Neural crest cell (in vitro differentiated cells): ENCODE measurements at places on chromosomes 7 and 10.

- H3K27me3 ChIP-seq: no peaks in the 10 kb centered on the region
- no peaks in the 10 kb centered on the region for H3K36me3 ChIP-seq
- H3K4me3 ChIP-seq: no peak overlapping the region
- DNase-seq: no peak
- no peak overlapping the region for H3K27ac ChIP-seq
- H3K4me1 ChIP-seq: peaks cover 39% of the 10 kb centered on the region
These were observed 368.9 kb downstream of the RPS24 start for GRCh38 chr10:78402591-78402990.

DNA sequence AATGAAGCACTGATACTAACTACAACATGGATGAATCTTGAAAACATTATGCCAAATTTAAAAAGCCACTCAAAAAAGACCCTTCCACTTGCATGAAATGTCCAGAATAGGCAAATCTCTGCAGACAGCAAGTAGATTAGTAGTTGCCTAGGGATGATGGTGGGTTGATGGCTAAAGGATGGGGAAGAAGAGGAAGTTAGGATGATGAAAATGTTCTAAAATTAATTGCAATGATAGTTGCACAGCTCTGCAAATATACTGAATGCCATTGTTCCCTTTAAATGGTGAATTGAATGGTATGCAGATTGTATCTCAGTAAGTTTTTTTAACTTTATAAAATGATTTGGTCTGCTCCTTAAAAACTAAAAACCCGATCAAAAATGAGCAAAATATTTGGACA, 7.3 kb upstream of the LIPA start:
- DNase-seq: no peak
- H3K4me1 ChIP-seq: peaks cover 21% of the 10 kb centered on the region
- no peak overlapping the region for H3K27ac ChIP-seq
- H3K27me3 ChIP-seq: peaks cover 6% of the 10 kb centered on the region
- H3K36me3 ChIP-seq: peaks cover 6% of the 10 kb centered on the region

GRCh38 chr7:114988026-114988425, 66.1 kb downstream of the MDFIC start:
- H3K27ac ChIP-seq: no peak overlapping the region
- H3K4me3 ChIP-seq: no peak overlapping the region
- H3K27me3 ChIP-seq: no peaks in the 10 kb centered on the region
- DNase-seq: no peak
- H3K36me3 ChIP-seq: peaks cover 10% of the 10 kb centered on the region

DNA sequence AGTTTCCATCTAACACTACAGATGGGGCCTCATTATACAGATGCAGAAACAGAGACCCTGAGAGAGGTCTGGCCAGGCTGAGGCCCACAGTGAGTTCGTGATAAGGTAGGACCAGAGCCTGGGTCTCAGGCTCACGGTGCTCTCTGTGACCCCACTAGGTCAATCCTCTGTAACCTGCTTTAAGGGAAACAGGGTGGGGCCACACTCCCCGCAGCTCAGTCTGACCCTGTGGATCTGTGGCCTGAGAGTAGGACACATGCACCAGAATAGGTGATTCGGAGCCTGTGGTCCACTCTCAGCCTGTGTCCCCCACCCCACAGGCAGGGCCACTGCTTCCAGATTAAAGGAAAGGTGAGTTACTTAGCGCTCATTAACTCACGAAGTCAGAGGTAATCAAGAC, 137.8 kb upstream of the FAM20C start:
- H3K27ac ChIP-seq: no peak overlapping the region
- H3K4me1 ChIP-seq: no peaks in the 10 kb centered on the region
- H3K36me3 ChIP-seq: no peaks in the 10 kb centered on the region

DNA sequence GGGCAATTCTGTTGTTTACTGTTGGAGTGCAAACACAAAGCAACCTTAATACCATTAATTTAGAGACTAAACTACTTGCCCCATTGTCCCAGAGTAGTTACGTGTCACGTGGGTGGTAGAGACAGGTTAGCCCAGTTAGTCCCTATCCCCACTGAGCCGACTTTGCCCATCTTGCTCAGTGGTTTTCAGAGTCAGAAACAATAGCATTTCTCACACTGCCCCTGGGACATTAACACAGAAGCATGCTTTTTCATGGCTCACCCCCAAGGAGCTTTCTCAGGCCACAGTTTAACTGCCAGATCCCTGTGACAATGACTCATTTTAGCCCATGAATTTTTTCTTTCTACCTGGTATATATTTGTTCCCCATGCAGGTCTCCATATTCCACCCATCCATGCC, 271.0 kb downstream of the POU6F2 start:
- no peaks in the 10 kb centered on the region for H3K27me3 ChIP-seq
- H3K36me3 ChIP-seq: no peaks in the 10 kb centered on the region
- peaks cover 5% of the 10 kb centered on the region for H3K4me1 ChIP-seq
- DNase-seq: no peak
- no peak overlapping the region for H3K4me3 ChIP-seq
- H3K27ac ChIP-seq: no peak overlapping the region

DNA sequence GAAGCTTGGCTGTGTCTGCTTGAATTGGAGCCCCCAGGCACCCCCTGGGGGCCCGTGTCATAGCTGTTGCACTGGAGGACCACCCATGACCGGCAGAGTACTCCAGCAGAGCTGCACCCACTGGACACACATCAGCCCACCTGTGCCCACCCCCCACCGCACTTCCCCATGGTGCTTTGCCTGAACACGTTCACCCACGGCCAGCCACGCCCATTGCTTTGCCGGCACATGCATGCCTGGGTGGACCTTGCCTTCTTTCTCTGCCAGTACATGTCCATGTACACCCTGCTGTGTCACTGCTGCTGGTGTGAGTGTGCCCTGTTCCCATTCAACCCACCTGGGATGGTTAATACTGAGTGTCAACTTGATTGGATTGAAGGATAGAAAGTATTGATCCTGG, 88.7 kb downstream of the SAMD9 start:
- peaks cover 4% of the 10 kb centered on the region for H3K27me3 ChIP-seq
- no peak overlapping the region for H3K27ac ChIP-seq
- H3K4me1 ChIP-seq: no peaks in the 10 kb centered on the region
- H3K36me3 ChIP-seq: no peaks in the 10 kb centered on the region

GRCh38 chr7:28813243-28813962, 144.7 kb downstream of the TRIL start:
- H3K4me3 ChIP-seq: no peak overlapping the region
- H3K36me3 ChIP-seq: no peaks in the 10 kb centered on the region
- H3K4me1 ChIP-seq: no peaks in the 10 kb centered on the region
- H3K27me3 ChIP-seq: no peaks in the 10 kb centered on the region
- H3K27ac ChIP-seq: no peak overlapping the region

DNA sequence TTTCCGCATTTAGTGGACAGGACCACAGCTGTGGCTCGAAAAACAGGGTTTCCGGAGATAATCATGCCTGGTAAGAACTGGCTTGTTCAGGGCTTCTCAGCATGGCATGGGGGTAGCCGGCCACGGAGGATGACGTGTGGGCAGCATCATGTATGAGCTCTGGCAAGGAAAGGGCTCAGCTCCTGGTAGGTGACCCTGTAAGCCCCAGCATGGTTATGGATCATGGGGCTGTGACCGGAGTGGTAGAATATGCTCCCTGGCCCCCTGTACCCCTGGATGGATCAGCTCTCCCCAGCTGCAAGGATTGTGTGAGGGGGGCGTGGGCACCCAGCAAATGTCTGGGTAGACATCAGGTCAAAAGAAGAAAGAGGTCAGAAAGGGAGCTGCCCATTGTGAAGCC, 113.5 kb downstream of the DOCK1 start:
- H3K4me1 ChIP-seq: peaks cover 11% of the 10 kb centered on the region
- H3K36me3 ChIP-seq: peaks cover 8% of the 10 kb centered on the region
- H3K27me3 ChIP-seq: no peaks in the 10 kb centered on the region
- no peak overlapping the region for H3K27ac ChIP-seq
- no peak overlapping the region for H3K4me3 ChIP-seq

DNA sequence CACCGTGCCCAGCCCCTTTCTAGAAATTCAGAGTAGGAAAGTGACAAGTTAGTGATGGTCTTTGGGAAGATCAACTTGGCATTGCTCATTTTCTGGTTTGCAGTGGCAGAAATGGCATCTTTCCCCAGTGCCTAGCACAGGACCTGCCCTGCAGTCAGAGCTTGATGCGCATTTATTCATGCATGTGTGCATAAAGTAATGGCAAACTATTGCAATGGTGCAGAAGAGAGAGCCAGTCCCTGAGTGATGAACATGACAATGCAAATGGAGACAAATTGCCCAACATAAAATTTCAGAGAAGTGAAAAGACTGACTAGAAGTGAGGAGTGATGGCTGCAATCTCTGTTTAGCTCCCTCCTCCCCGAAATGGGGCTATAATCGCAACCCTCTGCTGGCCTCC, 268.2 kb downstream of the CCSER2 start:
- no peaks in the 10 kb centered on the region for H3K36me3 ChIP-seq
- no peak overlapping the region for H3K27ac ChIP-seq
- peaks cover 19% of the 10 kb centered on the region for H3K27me3 ChIP-seq
- H3K4me3 ChIP-seq: no peak overlapping the region
- H3K4me1 ChIP-seq: peaks cover 4% of the 10 kb centered on the region

DNA sequence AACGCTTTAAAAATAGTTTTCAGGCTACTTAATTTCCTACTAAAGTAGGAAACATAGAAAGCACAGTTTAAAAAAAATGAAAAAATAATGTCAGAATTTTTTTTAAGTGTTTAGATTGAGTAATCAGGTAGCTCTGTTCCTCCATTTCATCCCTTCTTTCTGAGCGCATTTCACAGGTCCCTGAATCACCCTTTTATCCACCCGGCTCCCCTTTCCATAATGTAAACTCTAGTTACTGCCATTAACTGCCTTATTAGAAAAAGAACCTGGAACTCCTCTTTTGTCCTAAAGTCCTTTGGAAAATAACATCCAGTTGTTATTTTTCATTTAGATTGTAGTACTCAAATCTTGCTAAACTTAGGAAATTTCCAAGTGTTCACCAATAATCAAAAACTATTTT, 5.8 kb downstream of the KCND2 start:
- H3K4me1 ChIP-seq: peaks cover 2% of the 10 kb centered on the region
- H3K4me3 ChIP-seq: no peak overlapping the region
- no peak overlapping the region for H3K27ac ChIP-seq
- DNase-seq: no peak
- H3K27me3 ChIP-seq: peaks cover 36% of the 10 kb centered on the region
- H3K36me3 ChIP-seq: peaks cover 5% of the 10 kb centered on the region

- no peak overlapping the region for H3K4me3 ChIP-seq
- DNase-seq: no peak
- H3K4me1 ChIP-seq: no peaks in the 10 kb centered on the region
These were observed 121.5 kb downstream of the POLR1F start for GRCh38 chr7:19587291-19587690.

DNA sequence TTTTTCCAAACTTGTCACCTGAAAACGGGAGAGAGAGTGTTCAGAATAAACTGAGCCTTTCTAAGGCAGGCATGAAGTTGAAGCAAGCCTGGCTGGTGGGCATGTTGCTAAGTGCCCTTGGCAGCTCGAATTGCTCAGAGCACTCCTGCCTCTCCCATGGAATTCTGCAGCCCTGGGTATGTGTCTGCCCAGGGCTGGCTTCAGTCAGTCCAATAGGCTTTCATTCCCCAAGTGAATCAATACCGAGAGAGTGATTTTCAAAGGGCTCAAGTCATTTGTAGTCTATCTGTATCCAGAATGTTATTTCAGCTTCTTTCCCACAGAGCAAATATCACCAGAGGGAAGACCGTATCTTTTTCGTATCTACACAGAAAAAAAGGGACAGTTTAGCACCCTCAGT, 415.5 kb upstream of the COBL start:
- peak overlapping the region; percentile 13 for H3K27ac ChIP-seq
- H3K27me3 ChIP-seq: no peaks in the 10 kb centered on the region
- peaks cover 10% of the 10 kb centered on the region for H3K4me1 ChIP-seq
- no peak for DNase-seq
- no peak overlapping the region for H3K4me3 ChIP-seq
- H3K36me3 ChIP-seq: peaks cover 4% of the 10 kb centered on the region

- H3K4me3 ChIP-seq: no peak overlapping the region
- no peak for DNase-seq
- H3K36me3 ChIP-seq: no peaks in the 10 kb centered on the region
- no peaks in the 10 kb centered on the region for H3K4me1 ChIP-seq
- no peak overlapping the region for H3K27ac ChIP-seq
- no peaks in the 10 kb centered on the region for H3K27me3 ChIP-seq
These were observed 22.9 kb upstream of the LRRC17 start for GRCh38 chr7:102889851-102890250.

DNA sequence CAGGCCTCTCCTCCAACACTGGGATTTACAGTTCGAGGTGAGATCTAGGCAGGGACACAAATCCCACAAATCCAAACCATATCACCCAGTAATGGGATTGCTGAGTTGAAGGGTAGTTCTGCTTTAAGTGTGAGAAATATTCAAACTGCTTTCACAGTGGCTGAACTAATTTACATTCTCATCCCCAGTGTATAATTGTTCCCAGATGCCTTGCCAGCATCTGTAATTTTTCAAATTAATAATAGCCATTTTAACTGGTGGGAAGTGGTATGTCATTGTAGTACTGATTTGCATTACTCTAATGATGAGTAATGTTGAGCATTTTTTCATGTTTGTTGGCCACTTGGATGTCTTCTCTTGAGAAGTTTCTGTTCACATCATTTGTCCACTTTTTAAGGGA, 592.8 kb upstream of the GRM3 start:
- H3K36me3 ChIP-seq: no peaks in the 10 kb centered on the region
- no peaks in the 10 kb centered on the region for H3K27me3 ChIP-seq
- no peak overlapping the region for H3K4me3 ChIP-seq
- no peaks in the 10 kb centered on the region for H3K4me1 ChIP-seq

DNA sequence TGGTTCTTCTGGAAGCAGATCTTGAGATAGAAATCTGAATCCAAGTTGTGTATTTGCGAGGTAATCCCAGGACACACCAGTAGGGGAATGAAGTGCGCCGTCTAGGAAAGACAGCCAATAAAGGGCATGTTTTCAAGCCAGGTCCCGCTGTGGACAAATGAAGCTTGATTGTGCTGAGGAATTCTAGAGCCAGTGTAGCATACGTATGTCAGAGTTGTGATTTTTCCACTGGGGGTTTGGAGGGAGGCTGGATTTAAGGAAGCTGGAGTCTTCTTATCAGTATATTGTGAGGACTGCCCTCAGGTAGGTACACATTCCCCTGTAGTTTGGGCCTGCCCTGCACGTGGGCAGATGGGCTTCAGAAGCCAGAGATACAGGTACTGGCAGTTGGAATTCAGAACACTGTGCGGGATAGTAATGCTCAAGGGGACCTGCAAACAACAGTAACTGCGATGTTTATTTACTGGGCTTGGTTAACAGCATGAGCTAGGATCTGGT, 50.9 kb downstream of the GALNT11 start:
- no peaks in the 10 kb centered on the region for H3K27me3 ChIP-seq
- DNase-seq: peak; percentile 36
- H3K4me3 ChIP-seq: no peak overlapping the region
- peaks cover 43% of the 10 kb centered on the region for H3K4me1 ChIP-seq

GRCh38 chr7:151389768-151390597, 19.9 kb downstream of the WDR86 start:
- H3K4me3 ChIP-seq: no peak overlapping the region
- H3K27ac ChIP-seq: no peak overlapping the region
- no peaks in the 10 kb centered on the region for H3K4me1 ChIP-seq
- H3K36me3 ChIP-seq: no peaks in the 10 kb centered on the region
- peaks cover 2% of the 10 kb centered on the region for H3K27me3 ChIP-seq

DNA sequence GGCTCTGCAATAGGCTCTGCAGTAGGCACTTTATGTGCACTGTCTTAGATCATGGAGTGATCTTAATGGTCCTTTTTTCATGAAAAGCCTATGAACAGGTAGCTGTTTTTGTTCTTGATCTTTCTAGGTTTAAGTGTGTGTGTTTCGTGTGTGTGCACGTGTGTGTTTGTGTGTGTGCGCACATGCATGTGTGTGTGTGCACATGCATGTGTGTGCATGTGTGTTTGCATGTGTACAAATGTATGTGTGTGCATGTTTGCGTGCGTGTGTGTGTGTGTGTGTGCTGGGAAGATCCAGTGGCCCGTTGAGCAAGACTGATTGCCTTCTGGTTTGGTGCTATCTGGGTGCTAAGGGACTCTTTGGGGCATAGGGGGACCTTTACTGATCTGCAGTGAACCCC, 334.8 kb downstream of the GLRX3 start:
- no peaks in the 10 kb centered on the region for H3K4me1 ChIP-seq
- no peak overlapping the region for H3K27ac ChIP-seq
